Activated CD8-positive, alpha-beta memory T cell treated with anti-CD3 and anti-CD28 coated beads for 48 hours (primary cell): ENCODE measurements at places on chromosomes 3 and 15.

GRCh38 chr3:52172262-52172757, 18.1 kb upstream of the POC1A start:
- no peak for DNase-seq

- no peak for DNase-seq
Measured at GRCh38 chr15:79221696-79222095, 60.8 kb upstream of the ANKRD34C start.

GRCh38 chr3:54053882-54054281, 68.5 kb upstream of the CACNA2D3 start:
- DNase-seq, result no peak

DNA sequence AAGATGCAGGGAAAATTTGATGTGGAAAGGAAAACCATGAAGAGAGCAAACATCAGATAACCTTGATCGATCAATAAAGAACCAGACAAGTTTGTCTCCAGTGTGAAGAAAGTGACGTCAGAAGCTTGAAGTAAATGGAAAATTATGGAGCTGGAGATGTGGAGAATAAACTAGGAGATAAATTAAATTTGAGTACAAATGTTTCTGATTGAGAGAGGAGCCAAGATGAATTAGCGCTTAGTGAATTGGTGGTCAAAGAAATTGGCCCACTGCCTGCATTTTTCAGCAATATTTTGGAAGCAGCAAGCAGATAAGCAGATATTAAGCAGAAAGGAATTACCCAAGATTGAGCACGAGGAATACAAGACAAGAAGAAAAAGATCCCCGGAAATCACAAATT, 567.3 kb upstream of the ZNF385D start:
- no peak for DNase-seq

DNA sequence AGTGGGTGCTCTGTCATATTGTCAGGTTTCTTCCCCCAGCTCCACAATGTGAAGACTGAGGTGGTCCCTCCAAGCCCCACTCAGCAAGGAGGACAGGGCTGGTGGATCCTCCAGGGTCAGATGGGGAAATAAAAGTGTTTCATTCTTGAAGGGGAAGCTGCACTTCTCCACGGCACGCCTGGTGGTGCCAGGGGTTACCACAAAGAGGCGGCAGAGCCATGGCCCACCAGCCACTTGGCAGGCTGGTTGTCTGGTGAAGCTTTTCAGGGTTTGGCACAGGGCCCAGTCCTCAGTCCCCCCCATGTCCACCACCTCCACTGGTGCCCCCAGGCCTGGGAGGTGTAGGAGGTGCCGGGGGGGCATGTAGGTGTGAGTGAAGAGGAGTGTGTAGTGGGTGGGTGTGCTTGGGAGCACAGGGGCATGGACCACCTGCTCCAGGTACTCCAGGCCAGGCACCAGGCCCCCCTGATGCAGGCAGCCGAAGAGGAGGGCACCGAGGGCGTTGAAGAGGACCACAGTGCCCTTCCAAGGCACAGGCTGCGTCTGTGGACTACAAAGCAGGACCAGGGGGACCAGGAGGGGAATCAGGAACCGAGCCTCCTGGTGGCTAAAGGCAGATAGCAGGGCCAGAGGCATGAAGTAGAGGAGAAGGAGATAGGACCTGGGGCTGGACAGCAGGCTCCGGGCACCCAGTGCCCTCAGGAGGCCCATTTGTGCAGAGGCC, 5.0 kb upstream of the NCBP2 start:
- no peak for DNase-seq

- DNase-seq, result no peak
Measured at GRCh38 chr15:77866596-77867125, 210.8 kb downstream of the TBC1D2B start.

- DNase-seq, result no peak
Measured at GRCh38 chr3:55218577-55218976, 268.5 kb downstream of the WNT5A start.
